Activated CD4-positive, alpha-beta memory T cell treated with anti-CD3 and anti-CD28 coated beads, Interleukin-2, amount 10 ng/mL, durations not matched to agents 7 days and 5 days (primary cell): ENCODE measurements at places on chromosomes 5 and 9.

DNA sequence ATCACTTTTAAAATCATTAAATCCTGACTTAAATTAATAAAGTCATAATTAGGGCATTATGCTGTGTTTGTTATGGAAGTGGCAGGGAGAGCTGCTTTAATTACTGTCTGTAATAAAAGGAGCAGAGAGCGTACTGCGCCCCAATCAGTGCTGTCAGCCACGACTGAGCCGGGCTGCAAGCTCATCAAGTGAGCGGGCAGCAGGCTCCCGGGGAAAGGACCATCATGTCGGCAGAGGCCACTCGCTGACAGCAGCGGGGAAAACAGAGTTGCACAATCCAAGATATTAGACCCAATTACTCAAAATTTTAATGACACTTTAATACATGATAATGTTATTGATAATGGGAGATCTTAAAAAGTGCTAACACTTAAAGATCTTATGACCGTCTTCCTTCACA is 181.6 kb downstream of the AP3B1 start:
- H3K36me3 ChIP-seq = peaks cover 23% of the 10 kb centered on the region
- no peak overlapping the region for H3K27ac ChIP-seq
- no peak overlapping the region for H3K4me3 ChIP-seq

- DNase-seq = no peak
- no peaks in the 10 kb centered on the region for H3K27me3 ChIP-seq
- H3K27ac ChIP-seq = no peak overlapping the region
- no peaks in the 10 kb centered on the region for H3K36me3 ChIP-seq
Observed at GRCh38 chr5:9251379-9251980, 294.4 kb downstream of the SEMA5A start.

GRCh38 chr5:107541400-107541799 is 129.3 kb downstream of the EFNA5 start:
- H3K4me3 ChIP-seq = no peak overlapping the region
- no peak for DNase-seq
- H3K36me3 ChIP-seq = no peaks in the 10 kb centered on the region
- peaks cover 4% of the 10 kb centered on the region for H3K27me3 ChIP-seq

DNA sequence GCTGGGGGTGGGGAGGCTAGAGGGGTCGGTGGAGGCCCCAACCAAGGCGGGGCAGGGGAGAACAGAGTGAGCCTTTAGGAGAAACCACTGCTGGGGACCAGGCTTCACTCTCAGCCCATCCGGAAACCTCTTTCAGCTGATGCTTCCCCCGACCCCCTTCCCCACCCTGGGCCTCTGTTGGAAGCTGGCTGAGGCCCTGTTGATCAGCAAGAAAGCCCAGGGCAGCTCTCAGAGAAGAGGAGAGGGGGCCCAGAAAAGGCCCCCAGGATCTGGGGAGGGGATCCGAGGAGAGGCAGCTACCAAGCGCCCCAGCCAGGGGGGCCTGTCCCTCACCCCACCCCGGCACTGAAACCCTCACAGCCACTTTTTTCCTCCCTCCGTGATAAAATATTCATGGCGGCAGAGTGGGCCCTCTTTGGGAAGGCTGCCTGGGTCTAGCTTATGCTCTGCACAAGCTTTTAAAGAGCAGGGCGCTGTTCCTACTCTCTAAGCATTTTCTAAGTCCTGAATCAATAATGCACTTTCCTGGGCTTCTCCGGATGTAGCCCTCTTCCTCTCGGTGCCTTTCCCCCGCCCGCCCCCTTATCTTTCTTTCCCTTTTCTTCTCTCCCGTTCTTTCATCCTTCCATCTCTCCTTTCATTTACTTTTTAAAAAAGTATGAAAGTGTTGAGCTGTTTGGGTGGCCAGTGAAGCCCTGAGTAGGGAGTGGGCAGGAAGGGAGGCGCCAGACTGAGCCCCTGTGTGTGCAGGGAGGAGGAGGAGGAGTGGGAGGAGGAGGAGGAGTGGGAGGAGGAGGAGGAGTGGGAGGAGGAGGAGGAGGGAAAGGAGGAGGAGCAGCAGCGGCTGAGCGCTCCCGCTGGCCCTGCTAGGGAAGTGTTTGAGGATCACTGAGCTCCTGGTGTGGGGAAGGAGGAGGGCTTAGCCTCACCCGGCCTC is 23.5 kb downstream of the NTNG2 start:
- H3K27me3 ChIP-seq = peaks cover 25% of the 10 kb centered on the region
- H3K4me3 ChIP-seq = no peak overlapping the region
- no peaks in the 10 kb centered on the region for H3K4me1 ChIP-seq
- H3K36me3 ChIP-seq = no peaks in the 10 kb centered on the region

- H3K36me3 ChIP-seq = no peaks in the 10 kb centered on the region
- no peak for DNase-seq
- no peak overlapping the region for H3K4me3 ChIP-seq
- H3K27ac ChIP-seq = no peak overlapping the region
Observed at GRCh38 chr9:117919538-117919937, 215.3 kb downstream of the TLR4 start.

DNA sequence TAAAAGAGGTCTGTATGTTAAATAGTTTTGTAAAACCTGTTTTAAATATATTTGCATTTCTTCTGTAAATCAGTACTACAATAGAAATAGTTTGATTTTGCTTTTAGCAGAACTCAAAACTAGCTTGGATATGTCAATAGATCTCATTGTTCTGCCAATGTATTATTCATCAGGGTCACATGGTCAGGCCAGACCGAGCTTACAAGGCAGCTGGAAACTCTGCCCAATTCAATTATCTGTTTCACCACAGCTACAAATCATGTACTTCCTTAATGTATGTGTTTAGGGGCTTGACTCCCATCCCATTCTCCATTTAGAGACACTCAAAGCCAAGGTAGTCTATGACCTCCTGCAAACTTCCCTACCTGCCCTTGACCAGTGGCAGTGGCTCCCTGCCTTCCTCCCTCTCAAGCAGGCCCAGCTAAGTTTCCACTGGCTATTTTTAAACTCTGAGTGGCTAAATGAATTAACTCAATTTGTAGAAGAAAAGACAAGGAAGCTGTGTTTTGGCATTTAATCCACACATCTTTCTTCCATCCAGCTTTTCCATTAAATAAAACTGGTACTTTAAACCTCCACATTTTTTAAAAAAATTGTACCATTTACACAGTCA is 46.4 kb upstream of the SELENOP start:
- peaks cover 6% of the 10 kb centered on the region for H3K4me1 ChIP-seq
- no peak overlapping the region for H3K27ac ChIP-seq
- peaks cover 24% of the 10 kb centered on the region for H3K27me3 ChIP-seq
- DNase-seq = no peak

- H3K27me3 ChIP-seq = peaks cover 49% of the 10 kb centered on the region
- H3K4me3 ChIP-seq = no peak overlapping the region
- H3K4me1 ChIP-seq = peaks cover 13% of the 10 kb centered on the region
- no peak overlapping the region for H3K27ac ChIP-seq
- DNase-seq = no peak
- no peaks in the 10 kb centered on the region for H3K36me3 ChIP-seq
Observed at GRCh38 chr5:176819476-176819875, 9.1 kb downstream of the UNC5A start.

DNA sequence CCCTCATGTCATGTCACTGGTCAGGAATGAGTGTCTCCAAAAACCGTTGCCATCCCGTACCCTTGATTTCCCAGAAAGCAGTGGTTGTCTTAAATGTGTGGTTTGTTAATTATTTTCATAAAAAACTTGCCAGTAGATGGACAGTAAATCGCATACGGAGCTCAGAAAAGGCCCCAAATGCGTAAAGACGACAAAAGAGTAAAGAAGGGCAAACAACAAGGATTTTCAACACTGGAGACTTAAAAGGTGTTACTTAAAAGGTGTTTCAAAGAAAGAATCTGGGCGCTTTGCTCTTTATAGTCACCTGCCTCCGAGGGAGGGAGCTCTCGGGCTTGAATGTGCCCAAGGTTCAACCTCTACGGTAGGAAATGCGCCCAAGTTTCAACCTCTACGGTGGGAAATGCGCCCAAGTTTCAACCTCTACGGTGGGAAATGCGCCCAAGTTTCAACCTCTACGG is 734 bp downstream of the KIF27 start:
- peak overlapping the region; percentile 78 for H3K27ac ChIP-seq
- H3K36me3 ChIP-seq = no peaks in the 10 kb centered on the region
- DNase-seq = no peak

- H3K27ac ChIP-seq = no peak overlapping the region
- H3K4me1 ChIP-seq = no peaks in the 10 kb centered on the region
Observed at GRCh38 chr5:125836256-125836655, 587.0 kb upstream of the GRAMD2B start.

DNA sequence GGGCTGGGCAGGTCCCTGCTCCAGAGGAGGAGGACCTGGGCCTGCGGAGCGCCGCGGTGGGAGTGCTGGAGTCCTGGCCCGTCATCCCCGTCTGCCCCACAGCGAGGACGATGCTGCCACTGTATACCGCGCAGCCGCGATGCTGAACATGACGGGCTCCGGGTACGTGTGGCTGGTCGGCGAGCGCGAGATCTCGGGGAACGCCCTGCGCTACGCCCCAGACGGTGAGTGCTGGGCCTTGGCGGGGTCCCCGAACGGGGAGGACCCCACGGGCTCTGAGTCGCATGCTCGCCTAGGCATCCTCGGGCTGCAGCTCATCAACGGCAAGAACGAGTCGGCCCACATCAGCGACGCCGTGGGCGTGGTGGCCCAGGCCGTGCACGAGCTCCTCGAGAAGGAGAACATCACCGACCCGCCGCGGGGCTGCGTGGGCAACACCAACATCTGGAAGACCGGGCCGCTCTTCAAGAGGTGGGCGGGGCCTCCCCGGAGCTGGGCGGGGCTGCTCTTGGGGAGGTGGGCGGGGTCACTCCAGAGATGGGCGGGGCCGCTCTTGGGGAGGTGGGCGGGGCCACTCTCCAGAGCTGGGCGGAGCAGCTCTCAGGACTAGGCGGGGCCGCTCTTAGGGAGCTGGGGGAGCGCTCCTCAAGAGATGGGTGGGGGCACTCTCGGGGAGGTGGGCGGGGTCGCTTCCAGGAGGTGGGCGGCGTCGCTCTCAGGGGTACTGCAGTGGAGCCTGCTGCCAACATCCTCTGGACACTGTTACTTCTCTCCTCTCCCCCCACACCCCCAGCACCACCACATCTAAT is 13.1 kb downstream of the LRRC26 start:
- H3K4me1 ChIP-seq = peaks cover 23% of the 10 kb centered on the region
- H3K27ac ChIP-seq = no peak overlapping the region
- H3K4me3 ChIP-seq = peak overlapping the region; percentile 51
- H3K36me3 ChIP-seq = no peaks in the 10 kb centered on the region
- peak; percentile 67 for DNase-seq

DNA sequence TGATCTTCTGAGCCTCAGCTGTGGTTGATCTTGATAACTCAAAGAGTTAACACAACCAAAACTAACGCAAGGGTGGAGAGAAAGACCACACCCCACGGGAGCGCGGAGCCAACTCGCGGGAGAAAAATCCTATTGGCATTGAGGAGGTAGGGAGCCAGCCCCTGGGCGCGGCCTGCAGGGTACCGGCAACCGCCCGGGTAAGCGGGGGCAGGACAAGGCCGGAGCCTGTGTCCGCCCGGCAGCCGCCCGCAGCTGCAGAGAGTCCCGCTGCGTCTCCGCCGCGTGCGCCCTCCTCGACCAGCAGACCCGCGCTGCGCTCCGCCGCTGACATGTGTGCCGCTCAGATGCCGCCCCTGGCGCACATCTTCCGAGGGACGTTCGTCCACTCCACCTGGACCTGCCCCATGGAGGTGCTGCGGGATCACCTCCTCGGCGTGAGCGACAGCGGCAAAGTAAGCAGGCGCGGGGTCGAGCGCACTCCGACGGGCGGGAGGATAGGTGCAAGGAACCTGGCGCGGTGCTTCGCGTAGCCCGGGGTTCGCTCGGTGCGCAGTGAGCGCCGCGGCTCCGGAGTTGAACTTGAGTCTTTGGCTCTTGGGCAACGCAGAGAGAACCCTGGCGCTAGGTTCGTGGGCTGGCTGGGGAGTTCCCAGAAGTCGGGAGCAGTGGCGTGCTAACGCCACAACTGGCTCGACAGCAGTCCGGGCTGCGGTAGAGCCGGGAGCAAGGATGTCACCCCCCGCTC is at the start of gene GDA:
Gene GDA, plus strand, starts transcription at position 210 of the 745 bp plus-strand sequence. Its CDS starts 120 bp downstream, at position 330.
- H3K36me3 ChIP-seq = no peaks in the 10 kb centered on the region
- DNase-seq = no peak
- H3K4me1 ChIP-seq = no peaks in the 10 kb centered on the region
- no peak within 1 kb of the TSS for H3K4me3 ChIP-seq

DNA sequence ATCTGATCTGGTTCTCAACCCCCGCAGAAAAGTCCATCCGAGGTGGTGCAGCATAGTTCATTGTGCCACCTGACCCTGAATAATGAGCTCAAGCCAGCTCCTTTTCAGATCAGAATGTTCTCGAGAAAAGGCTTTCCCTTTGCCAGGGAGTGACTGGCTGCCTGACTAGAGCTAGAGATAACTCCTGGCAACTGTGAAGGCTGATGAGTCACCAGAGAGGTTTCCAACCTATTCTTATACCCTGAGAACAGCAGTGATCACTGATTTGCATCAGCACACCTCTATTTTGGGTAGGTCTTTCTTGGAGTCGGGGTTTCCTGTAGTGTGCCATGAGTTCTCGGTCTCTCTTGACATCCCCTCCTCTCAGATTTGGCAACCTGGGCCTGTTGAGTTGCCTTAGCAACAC is 127.9 kb downstream of the PIK3R1 start:
- no peaks in the 10 kb centered on the region for H3K27me3 ChIP-seq
- no peak overlapping the region for H3K4me3 ChIP-seq
- H3K4me1 ChIP-seq = peaks cover 43% of the 10 kb centered on the region
- DNase-seq = peak; percentile 41
- no peak overlapping the region for H3K27ac ChIP-seq
- no peaks in the 10 kb centered on the region for H3K36me3 ChIP-seq

DNA sequence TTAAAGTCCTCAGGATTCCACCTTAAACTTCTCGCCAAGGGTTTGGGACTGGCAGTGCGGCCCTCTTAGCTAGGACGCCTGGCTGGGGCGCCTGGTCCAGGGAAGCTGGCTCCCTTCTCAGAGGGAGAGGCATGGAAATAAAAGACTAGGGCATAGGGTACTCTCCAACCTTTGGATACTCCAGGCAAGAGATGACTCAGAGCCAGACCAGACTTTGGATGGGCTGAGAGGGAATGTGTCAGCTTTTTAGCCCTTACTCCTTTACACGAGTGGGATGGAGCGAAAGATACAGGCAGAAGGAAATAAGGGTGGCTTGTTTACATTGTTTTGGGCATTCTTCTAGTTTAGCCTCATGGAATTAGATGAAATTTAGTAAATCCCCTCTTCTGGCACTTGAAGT is 48.2 kb downstream of the IL31RA start:
- H3K4me1 ChIP-seq = peaks cover 43% of the 10 kb centered on the region
- no peak overlapping the region for H3K4me3 ChIP-seq
- no peaks in the 10 kb centered on the region for H3K36me3 ChIP-seq
- no peak for DNase-seq
- H3K27me3 ChIP-seq = peaks cover 8% of the 10 kb centered on the region

DNA sequence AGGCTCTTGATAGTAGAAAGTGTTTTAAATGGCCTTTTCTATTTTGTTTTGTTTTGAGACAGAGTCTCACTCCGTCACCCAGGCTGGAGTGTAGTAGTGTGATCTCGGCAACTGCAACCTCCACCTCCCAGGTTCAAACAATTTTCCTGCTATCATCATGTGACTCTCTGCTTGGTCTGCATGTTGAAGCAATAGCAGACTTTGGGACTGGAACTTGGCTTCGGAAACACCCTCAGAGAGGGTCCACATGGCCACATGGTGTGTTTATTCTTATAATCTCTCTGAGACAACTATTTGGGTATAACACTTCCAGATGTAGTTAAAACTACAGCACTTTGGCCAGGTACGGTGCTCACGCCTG is 10.9 kb downstream of the SLC1A1 start:
- no peak overlapping the region for H3K27ac ChIP-seq
- H3K27me3 ChIP-seq = peaks cover 6% of the 10 kb centered on the region
- no peak for DNase-seq
- peaks cover 8% of the 10 kb centered on the region for H3K4me1 ChIP-seq
